Pancreas (tissue), 10 donors: ENCODE measurements at places on chromosomes 16 and 17. TPM values are rescaled to one million over a fixed set of nuclear protein-coding genes. Genes with fewer than 3 reads are reported as not detected.

The FAM222B gene
- total RNA-seq, result 6.8 TPM

The WBP2 gene
- 63.6 TPM for total RNA-seq

The CRYBA1 gene
- not detected for total RNA-seq

The IRX6 gene
- not detected for total RNA-seq

The ASB16 gene
- 3.9 TPM for total RNA-seq

The KRTAP4-9 gene
- not detected for total RNA-seq

The KRT16 gene
- total RNA-seq, result not detected

The RAI1 gene
- total RNA-seq, result 13.4 TPM

The HSPB9 gene
- total RNA-seq, result 0.74 TPM

GRCh38 chr17:20154286-20155000, 145.3 kb downstream of the SPECC1 start:
- no peak for DNase-seq
- no peak overlapping the region for H3K27ac ChIP-seq
- no peaks in the 10 kb centered on the region for H3K4me1 ChIP-seq
- H3K4me3 ChIP-seq, result no peak overlapping the region

DNA sequence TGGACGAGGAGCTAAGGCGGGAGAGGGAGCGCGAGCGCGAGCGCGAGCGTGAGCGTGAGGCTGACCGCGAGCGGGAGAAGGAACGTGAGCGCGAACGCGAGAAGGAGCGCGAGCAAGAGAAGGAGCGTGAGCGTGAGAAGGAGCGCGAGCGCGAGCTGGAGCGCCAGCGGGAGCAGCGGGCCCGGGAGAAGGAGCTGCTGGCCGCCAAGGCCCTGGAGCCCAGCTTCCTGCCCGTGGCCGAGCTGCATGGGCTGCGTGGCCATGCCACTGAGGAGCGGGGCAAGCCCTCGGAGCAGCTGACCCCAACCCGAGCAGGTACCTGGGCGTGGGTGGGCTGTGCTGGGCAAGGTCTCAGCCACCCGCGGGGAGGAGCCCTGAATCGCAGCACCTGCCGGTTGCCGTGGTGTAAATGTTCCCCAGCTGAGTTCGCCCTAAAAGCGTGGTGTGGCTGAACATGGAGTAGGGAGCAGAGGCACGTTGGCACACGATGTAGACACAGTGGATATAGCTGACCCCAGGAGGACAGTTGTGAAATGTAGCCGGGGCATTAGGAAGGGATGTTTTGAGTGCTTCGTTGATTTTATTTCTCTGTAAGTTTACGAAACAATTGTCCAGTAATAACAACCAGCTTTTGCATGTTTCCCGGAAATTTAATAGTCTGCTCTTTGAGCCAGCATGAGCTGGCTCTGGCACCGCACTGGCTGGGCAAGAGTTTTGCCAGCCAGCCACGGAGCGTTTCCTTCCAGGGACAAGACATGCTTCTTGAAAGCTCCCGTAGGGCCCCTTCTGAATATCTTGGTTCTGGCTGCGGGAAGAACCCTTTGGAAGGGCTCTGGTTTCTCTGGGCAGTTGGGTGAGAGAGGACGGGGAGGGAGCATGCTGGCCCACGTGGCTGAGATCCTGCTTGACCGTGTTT, 32.1 kb downstream of the GINS2 start:
- no peak overlapping the region for H3K4me3 ChIP-seq
- no peak overlapping the region for H3K27ac ChIP-seq
- no peaks in the 10 kb centered on the region for H3K27me3 ChIP-seq
- H3K36me3 ChIP-seq, result peaks cover 55% of the 10 kb centered on the region
- peaks cover 3% of the 10 kb centered on the region for H3K4me1 ChIP-seq

GRCh38 chr17:9175700-9176467, 154.6 kb downstream of the NTN1 start:
- no peak overlapping the region for H3K4me3 ChIP-seq
- H3K36me3 ChIP-seq, result no peaks in the 10 kb centered on the region
- no peak overlapping the region for H3K27ac ChIP-seq
- H3K4me1 ChIP-seq, result no peaks in the 10 kb centered on the region

DNA sequence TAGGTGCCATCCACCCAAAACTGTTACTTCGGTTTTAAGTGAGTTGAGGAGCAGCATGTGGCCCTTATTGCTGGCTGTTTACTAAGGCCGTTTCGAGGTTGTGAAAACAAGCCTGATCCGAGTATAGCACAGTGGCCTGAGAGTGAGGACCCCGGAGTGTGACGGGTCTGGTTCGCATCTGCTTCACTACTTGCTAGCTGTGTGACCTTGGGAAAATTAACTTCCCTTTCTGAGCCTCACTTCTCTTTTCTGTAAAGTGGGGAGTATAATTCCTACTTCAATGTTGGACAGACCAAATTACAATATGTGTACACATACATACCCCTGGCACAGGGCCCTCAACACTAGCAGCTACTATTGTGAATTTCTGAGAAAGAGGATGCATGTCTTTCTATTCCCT, 11.7 kb upstream of the HEATR6 start:
- H3K4me1 ChIP-seq, result no peaks in the 10 kb centered on the region
- no peak overlapping the region for H3K27ac ChIP-seq
- H3K36me3 ChIP-seq, result no peaks in the 10 kb centered on the region
- H3K4me3 ChIP-seq, result no peak overlapping the region
- no peak for DNase-seq
- H3K27me3 ChIP-seq, result no peaks in the 10 kb centered on the region

DNA sequence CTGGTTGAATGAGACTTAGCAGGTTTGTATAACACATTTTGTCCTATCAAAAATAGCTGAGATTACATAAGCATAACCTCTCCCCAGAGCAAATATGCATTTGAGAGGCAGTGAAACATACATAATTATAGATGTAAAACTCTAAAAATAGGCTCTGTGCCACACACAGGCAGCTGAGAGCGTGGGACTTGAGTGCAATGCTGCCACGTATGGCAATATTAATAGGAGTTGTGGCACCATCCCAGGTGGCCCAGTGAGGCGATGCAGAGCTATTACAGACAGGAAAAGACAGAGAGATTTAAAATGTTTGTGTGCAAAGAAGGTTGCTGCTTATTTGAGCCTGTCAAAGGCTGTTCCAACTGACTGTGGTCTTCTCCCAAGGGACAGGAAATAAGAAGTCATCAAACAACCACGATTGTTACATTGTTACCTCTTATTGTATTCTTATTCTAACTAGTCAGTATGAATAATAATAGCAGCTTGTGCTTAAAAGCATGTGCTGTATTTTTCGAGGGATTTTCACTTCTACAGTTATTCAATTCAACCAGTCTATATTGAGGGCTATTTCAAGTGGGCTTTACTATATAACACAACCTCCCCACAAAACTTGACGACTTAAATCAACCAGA, 116.5 kb downstream of the SALL1 start:
- DNase-seq, result no peak
- no peak overlapping the region for H3K27ac ChIP-seq
- no peaks in the 10 kb centered on the region for H3K36me3 ChIP-seq

DNA sequence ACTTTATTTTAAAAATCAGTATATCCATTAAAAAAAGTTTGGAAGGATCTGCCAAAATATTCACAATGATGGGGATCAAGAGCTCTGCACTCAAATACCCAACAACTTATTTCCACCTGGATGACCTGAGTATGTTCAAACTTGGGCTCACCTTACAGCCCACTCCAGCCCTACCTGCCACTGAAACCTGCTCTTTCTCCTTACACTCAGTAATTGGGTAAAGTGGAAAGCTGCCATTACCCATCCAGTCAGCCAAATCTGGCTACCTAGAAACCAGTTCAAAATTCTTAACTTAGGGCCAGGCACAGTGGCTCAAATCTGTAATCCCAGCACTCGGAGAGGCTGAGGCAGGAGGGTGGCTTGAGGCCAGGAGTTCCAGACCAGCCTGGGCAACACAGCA, 9.6 kb downstream of the VPS53 start:
- H3K4me1 ChIP-seq, result no peaks in the 10 kb centered on the region
- H3K4me3 ChIP-seq, result no peak overlapping the region
- no peak for DNase-seq
- no peaks in the 10 kb centered on the region for H3K36me3 ChIP-seq

GRCh38 chr16:57981636-57982035, 10.7 kb upstream of the CNGB1 start:
- no peak overlapping the region for H3K27ac ChIP-seq
- DNase-seq, result no peak
- H3K27me3 ChIP-seq, result no peaks in the 10 kb centered on the region
- H3K36me3 ChIP-seq, result no peaks in the 10 kb centered on the region

DNA sequence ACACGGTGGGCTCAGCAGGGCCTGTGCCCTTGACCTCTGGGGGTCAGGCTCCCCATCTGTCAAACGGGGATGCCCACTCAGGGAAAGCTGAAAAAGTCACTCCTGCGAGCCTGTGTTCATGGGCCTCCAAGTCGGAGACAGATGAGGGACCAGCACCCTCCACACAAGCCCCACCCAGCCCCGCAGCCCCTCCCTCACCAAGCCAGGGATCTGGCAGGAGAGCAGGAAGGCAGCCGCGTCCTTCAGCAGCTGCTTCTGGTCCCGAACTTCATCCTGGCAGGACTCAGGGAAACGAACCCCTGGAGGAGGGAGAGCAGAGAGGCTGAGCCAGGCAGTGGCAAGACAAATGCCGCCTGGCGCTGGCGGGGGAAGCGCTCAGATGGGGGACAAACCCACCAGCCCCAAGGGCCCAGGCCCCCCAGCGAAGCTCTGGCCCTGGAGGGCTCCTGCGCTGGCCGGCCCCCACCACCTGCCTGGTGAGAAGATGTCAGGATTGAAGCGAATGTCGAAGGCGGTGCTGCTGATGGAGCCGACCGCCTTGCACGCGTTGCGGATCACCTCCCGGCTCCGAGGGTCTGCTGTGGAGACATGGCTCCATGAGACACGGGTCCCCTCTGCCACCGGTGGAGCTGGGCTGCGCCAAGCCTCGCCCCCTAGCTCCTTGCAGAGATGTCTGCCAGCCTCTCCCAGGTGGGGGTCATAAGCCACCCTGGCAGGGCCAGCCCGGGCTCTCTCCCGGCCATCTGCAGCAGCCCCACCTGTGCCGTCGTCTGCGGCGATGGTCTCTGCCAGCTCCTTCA, 15.4 kb downstream of the CLUH start:
- peaks cover 93% of the 10 kb centered on the region for H3K36me3 ChIP-seq
- no peaks in the 10 kb centered on the region for H3K27me3 ChIP-seq
- H3K27ac ChIP-seq, result no peak overlapping the region
- no peak overlapping the region for H3K4me3 ChIP-seq

GRCh38 chr16:59341368-59341767, 607.3 kb upstream of the GOT2 start:
- H3K27me3 ChIP-seq, result no peaks in the 10 kb centered on the region
- H3K36me3 ChIP-seq, result no peaks in the 10 kb centered on the region
- H3K4me1 ChIP-seq, result no peaks in the 10 kb centered on the region
- H3K4me3 ChIP-seq, result no peak overlapping the region
- no peak overlapping the region for H3K27ac ChIP-seq

DNA sequence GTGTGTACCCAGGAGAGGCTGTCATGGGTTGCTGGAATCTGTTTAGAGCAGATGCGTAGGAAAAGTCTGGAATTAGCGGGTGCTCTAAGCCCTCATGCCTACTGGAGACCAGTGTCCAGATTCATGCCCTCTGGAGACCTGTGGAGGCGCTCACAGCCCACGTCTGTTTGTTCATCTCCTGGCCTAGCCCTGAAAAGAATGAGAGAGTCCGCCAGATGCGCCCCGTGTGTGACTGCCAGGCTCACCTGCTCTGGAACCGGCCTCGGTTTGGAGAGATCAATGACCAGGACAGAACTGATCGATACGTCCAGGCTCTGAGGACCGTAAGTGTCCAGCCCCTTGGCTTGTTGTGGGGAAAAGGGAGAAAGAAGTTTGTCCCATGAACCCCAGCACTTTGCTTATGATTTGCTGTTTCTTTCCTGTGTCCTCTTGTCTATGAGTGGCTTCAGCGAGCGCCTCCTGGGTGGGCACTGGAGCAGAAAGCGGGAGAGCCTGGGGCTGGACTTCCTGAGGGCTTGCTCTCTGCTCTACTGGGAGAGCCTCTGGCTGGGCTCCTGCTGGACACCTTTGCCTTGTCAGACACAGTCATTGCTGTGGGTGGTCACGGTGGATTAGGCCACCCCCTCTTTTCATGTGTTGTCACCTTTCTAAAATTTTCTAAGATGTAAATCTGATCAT, 35.3 kb downstream of the PRMT7 start:
- no peak overlapping the region for H3K27ac ChIP-seq
- H3K36me3 ChIP-seq, result peaks cover 25% of the 10 kb centered on the region
- H3K4me3 ChIP-seq, result no peak overlapping the region

- no peak overlapping the region for H3K4me3 ChIP-seq
- no peaks in the 10 kb centered on the region for H3K4me1 ChIP-seq
- peaks cover 23% of the 10 kb centered on the region for H3K36me3 ChIP-seq
- H3K27ac ChIP-seq, result no peak overlapping the region
- H3K27me3 ChIP-seq, result no peaks in the 10 kb centered on the region
These were observed 89.9 kb downstream of the ZNF778 start for GRCh38 chr16:89307421-89307805.

- H3K36me3 ChIP-seq, result no peaks in the 10 kb centered on the region
- no peaks in the 10 kb centered on the region for H3K4me1 ChIP-seq
- no peak for DNase-seq
- H3K27me3 ChIP-seq, result peaks cover 3% of the 10 kb centered on the region
- no peak overlapping the region for H3K27ac ChIP-seq
These were observed 32.4 kb downstream of the ANKFN1 start for GRCh38 chr17:56185491-56186221.

- H3K27ac ChIP-seq, result no peak overlapping the region
- no peak for DNase-seq
- H3K4me3 ChIP-seq, result no peak overlapping the region
- no peaks in the 10 kb centered on the region for H3K27me3 ChIP-seq
These were observed 175.9 kb downstream of the XYLT1 start for GRCh38 chr16:17294856-17295255.

DNA sequence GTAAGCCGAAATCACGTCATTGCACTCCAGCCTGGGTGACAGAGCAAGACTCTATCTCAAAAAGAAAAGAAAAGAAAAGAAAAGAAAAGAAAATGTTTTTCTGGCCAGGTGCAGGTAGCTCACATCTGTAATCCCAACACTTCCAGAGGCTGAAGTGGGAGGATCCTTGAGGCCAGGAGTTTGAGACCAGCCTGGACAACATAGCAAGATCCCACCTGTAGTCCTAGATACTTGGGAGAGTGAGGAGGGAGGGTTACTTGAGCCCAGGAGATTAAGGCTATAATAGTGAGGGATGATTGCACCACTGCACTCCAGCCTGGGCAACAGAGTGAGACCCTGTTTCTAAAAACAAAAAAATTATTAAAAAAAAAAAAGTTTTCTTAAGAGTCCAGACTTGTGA, 2.5 kb upstream of the ATP5MC1 start:
- H3K4me3 ChIP-seq, result no peak overlapping the region
- DNase-seq, result no peak
- no peak overlapping the region for H3K27ac ChIP-seq
- peaks cover 9% of the 10 kb centered on the region for H3K4me1 ChIP-seq

GRCh38 chr17:69757688-69758430, 317.2 kb upstream of the KCNJ16 start:
- no peaks in the 10 kb centered on the region for H3K36me3 ChIP-seq
- no peak overlapping the region for H3K4me3 ChIP-seq
- no peaks in the 10 kb centered on the region for H3K4me1 ChIP-seq

GRCh38 chr16:66690106-66690847, 6.3 kb downstream of the CMTM4 start:
- no peak for DNase-seq
- no peaks in the 10 kb centered on the region for H3K27me3 ChIP-seq
- H3K4me3 ChIP-seq, result no peak overlapping the region
- peaks cover 14% of the 10 kb centered on the region for H3K4me1 ChIP-seq
